ENCODE measurements at places on chromosomes 16 and 17.

DNA sequence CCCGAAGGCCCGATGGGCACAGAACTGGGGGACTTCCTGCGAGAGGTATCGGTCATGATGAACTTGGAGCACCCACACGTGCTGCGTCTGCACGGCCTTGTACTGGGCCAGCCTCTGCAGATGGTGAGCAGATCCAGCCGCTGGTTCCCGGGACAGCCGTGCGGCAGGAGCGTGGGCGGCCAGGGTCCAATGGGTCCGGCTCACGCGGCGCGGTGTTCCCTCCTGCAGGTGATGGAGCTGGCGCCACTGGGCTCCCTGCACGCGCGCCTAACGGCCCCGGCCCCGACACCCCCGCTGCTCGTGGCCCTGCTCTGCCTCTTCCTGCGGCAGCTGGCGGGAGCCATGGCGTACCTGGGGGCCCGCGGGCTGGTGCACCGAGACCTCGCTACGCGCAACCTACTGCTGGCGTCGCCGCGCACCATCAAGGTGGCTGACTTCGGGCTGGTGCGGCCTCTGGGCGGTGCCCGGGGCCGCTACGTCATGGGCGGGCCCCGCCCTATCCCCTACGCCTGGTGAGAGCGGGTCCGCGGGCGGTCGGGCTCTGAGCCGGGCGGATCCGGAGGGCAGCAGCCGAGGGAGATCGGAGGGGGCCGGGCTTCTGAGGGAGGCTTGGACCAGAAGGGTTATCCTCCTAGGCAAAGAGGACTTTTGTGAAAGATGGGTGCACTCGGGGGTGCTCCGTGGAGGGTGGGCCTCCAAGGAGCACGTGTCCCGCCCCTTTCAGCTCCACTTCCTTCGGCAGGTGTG lies 3.0 kb downstream of the TNK1 start:
- peak; percentile 79 for DNase-seq

- no peak for DNase-seq
These were observed 54.2 kb upstream of the MED9 start for GRCh38 chr17:17422641-17423040.

DNA sequence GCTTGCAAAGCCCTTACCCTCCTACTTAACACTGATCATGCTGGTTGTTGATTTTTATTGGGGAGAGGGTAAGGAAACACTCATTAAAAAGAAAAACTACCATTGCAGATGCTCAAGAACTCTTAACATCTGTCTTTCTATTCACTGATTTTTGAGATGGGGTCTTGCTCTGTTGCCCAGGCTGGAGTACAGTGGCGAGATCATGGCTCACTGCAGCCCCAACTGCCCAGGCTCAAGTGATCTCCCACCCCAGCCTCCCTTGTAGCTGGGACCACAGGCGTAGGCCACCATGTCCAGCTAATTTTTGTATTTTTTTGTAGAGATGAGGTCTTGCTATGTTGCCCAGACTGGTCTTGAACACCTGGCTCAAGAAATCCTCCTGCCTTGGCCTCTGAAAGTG lies 14.5 kb downstream of the EMC8 start:
- DNase-seq: no peak

DNA sequence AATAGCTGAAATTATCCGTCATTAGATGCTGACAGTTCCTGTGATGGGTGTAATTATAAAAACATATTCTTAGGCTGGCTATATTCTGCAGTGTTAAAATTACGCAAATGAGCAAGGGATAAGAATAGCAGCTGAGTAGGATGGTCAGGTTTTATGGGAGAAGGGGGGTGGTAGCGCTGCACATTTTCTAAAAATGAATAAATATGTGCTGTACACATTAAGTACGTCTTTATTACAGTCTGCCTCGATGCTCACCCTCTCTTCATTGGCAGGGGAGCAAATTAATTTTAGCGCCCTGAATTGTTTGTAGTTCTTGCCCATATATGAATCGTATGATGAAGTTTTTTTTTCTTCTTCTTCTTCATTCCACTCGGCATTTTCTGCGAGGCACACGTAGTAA lies 244.2 kb downstream of the SNX29 start:
- DNase-seq: no peak

DNA sequence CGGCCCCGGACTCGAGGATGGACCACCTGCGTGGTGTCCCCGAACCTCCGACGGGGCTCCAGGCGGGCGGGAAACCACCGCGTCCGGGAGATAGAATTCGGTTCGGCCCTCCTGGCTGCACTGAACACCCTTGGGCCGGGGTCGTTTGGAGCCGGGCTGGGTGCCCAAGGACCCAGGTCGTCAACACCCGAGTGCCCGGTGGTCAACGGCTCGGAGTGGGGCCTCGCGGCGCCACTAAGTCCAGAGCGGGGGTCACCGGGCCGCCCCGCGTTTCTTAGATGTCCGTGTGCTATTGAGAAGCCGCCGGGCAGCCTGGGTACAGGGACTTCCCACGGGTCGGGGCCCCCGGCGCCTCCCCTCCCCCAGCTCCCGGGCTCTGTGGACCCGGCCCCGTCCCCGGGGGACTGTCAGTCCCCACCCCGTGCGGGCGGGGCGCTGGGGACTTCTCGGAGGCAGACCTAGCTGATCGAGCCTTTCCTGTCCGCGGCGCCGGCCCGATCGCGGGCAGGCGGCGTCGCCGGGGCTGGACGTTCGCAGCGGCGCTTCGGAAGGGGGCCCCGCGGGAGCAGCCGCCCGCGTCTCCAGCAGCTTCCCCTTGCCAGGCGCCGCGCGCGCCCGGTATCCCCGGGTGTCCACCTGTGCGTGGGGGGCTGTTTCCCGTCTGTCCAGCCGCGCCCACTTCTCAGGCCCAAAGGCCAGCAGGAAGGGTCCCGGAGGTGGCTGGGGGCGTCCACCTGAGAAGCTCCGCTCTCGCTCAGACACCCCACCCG lies 655 bp upstream of the NPTX1 start:
- no peak for DNase-seq

GRCh38 chr17:79075446-79075750 lies 774 bp downstream of the ENGASE start:
- no peak for DNase-seq

DNA sequence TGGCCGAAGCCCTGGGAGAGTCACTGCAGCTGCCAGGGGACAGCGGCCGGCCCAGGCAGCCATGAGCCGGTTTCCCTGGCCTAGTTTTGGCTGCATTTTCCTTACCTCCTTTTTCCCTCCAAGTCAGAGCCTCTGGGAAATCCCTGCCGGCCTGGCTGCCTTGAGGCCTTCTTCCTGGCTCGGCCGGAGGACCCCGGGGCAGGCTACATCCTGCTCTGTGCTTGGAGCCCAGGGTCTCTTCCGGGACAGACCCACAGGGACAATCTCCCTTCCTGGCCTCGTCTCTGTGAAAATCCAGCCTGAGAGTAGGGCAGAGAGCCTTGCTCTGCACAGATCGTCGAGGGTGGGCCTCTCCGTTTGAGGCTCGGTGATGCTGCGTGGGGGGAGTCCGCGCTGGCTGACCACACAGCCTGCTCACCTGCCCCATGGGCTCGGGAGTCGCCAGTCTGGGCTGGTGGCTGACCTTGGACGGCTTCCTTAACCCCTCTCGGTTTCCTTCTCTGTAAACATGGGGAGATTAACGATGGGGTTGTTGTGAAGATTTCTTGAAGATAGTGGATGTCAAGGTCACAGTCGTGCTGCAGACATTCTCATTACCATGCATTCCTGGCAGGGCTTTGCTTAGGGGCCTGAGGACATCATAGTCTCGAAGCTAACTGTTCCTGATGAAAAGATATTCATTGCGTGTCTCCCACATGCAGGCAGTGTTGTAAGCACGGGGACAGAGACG lies 34.8 kb upstream of the CIBAR2 start:
- no peak for DNase-seq

- no peak for DNase-seq
These were observed 144.6 kb upstream of the FOXF1 start for GRCh38 chr16:86365513-86366273.

DNA sequence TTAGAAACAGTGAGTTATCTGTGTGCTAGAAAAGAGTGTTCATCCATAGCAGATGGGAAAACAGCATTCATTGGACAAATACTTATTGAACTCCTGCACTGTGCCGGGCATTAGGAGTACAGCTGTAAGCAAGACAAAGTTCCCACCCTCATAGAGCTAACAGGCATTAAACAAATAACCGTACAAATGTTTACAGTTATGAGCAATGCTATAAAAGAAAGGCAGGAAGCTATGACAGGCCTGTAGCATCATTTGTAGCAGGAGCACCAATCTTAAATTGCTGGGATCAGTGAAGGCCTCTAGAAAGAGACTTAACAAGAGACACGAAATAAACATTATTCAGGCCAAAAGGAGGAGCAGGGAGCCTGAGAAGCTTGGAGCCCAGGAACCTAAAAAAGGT lies 15.6 kb downstream of the SDR42E1 start:
- no peak for DNase-seq

DNA sequence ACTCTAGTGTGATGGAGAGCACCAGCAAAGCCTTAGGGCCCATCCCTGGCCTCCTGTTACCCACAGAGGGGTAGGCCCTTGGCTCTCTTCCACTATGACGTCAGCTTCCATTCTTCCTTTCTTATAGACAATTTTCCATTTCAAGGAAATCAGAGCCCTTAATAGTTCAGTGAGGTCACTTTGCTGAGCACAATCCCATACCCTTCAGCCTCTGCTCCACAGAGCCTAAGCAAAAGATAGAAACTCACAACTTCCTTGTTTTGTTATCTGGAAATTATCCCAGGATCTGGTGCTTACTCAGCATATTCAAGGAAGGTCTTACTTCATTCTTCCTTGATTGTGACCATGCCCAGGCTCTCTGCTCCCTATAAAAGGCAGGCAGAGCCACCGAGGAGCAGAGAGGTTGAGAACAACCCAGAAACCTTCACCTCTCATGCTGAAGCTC lies at the start of gene CCL8:
TSS of gene CCL8 (plus strand) at position 397 of the 445 bp plus-strand sequence. CDS start 67 bp downstream, outside the sequence.
- DNase-seq: no peak

DNA sequence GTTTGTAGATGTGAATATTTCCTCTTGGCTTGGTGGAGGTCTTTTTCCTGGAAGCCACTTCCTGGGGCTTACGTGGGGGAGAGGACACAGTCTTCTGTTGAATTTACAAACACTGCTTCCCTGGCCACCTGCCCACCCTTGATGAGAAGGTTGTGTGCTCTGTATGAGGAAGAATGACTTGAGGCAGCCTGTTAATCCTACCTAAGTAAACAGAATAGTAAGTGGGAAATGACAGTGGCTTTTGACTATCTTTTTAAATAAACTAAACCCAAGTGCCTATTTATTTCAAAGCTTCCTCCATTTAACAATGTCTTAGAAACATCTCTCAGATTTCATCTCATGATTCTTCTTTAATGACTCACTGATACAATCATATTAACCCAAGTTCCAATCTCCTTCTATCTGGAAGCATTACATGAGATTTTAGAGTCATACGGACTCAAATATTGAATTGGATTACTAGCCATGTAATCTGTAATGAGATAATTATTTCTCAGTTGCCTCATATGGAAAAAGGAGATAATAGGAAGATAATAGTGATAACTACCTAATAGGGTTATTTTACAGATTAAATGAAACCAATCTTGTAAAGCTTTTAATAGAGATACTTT lies 96.6 kb upstream of the SMIM36 start:
- DNase-seq: no peak

DNA sequence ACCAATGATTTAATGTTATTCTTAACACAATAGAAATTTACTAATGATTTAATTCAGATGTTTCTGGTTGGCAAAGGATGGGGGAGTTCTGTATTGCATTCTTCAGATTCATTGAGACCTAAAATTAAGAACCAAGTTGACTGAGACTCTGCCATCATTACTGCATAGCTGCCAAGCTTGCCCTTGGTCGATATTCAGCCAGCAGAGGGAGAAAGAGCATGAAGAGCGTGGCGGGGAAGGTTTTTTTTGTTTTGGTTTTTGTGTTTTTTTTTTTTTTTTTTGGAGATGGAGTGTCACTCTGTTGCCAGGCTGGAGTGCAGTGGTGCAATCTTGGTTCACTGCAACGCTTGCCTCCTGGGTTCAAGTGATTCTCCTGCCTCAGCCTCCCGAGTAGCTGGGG lies 659.4 kb upstream of the EEF2KMT start:
- no peak for DNase-seq

DNA sequence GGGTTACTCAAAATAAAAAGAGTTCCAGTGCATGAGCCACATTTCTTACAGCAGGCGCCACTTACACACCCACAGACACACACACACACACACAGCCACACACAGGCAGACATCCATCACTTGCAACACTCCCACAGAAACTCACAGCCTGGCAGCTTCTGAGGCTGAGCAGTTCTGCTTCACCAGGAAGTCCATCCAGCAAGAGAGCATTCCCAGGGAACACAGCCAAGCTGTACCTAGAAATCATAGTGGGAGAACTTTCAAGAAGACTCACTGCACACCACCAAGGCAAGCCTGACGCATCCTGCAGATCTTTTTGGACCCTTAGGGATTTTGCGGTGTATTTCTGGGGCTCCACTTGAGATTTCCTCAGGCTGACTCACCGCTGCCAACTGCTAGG lies 140.9 kb upstream of the WSB1 start:
- no peak for DNase-seq

GRCh38 chr17:14616528-14616927 lies 315.6 kb downstream of the HS3ST3B1 start:
- DNase-seq: no peak

DNA sequence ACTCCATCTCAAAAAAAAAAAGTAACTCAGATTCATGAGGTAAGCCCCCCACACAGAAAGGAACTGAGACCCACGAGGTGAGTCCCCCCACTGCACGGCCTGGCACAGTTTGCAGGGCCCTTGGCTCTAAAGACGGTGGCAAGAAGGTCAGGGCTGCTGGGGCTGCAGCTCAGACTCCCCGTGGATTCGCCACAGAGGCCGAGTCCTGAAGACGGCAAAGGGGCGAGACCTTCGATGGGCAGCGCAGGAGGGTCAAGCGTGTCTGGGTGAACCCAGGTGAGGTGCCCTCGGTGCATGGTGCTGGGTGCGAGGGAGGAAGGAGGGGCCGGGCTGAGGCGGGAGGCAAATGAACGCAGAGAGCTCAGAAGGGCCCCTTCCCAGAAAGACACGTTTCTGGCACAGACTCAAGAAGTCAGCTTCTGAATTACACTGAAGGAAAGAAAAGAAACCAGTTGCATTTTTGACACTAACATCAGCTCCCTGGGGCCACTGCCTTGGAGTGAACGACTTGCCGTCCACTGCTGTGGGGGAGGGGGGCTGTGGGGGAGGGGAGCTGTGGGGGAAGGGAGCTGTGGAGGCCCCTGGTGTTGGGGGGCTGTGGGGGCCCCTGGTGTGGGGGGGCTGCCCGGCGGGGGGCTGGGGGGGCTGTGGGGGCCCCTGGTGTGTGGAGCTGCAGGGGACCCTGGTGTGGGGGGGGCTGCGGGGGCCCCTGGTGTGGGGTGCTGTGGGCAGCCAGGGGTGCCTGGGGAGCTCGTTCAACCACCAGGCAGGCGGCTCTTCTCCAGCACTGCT lies 69.8 kb upstream of the METRNL start:
- DNase-seq: no peak
